ENCODE measurements at places on chromosomes 11 and 22.

DNA sequence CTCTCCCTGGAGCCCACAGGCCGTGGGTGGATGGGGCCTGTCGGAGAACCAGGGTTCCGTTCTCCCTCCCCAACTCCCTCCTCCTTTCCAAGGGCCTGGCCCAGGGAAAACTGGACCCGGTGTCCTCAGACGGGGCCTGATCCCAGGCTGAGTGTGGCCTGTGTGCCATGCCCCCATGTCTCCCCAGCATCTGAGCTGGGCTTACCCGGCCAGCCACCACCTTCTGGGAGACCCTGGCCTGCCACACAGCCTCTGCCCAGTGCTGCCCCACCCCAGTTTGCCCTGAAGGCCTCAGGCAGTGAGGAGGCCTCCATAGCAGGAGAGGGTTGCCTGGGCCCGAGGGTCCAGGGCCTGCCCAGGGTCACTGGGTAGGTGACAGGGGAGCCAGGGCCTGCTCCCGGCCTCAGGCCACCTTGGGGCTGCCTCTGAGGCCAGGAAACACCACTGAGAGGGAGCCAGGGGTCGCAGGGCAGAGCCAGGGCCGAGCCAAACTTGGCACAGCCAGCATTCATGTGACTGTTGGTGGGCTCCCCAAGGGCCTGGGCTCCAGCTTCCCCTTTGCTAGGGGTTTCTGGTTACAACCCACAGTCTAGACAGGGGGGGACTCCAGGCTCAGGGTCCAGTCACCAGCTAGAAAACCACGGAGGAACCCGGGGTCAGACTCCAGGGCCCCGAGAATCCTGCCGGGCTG is 590 bp upstream of the IFITM10 start:
- DNase-seq: no peak

DNA sequence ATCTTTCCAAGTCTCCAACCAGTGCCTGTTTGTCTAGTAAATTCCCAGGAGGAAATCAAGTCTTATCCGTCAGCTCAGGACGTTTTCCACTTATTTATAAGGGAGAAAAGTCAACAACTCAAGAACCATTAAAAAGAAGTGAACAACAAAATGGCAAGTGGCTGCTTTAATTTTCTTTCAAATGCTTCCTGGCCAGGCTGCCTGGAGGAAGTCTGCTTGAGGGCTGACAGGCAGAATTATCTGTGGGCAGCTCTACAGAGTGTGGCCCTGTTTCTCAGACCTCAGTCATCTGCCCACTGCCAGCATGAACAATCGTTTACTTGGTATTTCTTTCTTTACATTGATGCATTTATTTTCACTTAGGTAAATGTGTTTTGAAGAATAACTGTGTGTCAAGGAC is 281.9 kb upstream of the ISX start:
- DNase-seq: no peak

DNA sequence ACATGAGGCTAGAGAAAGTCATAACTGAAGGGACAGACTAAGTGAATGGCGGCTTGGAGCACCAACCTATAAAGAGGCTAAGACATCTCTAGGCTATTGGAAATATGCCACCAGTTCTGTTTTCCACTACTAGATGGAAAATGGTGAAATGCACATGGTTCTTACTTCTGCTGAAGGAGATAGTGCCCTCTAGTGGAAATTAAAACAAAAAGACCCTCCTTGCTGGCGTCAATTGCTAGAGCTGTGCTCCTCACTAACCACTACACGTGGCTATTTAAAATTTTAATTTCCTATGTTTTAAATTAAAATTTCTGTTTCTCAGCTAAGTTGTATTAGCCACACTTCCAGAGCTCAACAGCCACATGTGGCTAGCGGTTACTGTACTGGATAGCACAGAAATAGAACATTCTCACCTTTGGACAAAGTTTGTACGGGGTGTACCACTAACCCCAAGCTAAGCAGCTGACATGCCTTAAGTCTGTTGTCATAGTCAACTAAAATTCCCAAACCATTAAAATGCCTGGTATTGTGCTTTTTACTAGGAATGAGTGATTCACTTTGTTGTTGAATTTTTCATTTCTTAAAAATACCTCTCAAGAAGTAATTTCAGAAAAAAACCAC is 34.1 kb upstream of the CALCA start:
- DNase-seq: no peak

DNA sequence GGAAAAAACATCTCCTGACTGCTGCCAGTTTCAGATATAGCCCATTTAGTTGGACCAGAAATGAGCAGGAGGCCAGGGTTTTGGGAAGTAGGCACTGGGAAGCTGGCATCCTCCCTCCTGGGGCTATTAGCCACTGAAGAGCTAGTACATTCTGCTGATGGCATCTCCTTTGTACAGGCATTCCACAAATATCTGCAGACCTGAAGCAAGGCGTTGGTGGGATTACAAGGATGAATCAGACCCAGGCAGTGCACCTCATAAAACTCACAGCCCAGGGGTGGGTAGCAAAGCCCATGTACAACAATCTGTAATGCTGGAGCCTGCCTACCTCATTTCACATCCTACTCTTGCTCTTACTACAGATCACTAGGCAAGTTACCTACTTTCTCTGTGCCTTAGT is 27.5 kb upstream of the POU2AF1 start:
- peak; percentile 15 for DNase-seq

DNA sequence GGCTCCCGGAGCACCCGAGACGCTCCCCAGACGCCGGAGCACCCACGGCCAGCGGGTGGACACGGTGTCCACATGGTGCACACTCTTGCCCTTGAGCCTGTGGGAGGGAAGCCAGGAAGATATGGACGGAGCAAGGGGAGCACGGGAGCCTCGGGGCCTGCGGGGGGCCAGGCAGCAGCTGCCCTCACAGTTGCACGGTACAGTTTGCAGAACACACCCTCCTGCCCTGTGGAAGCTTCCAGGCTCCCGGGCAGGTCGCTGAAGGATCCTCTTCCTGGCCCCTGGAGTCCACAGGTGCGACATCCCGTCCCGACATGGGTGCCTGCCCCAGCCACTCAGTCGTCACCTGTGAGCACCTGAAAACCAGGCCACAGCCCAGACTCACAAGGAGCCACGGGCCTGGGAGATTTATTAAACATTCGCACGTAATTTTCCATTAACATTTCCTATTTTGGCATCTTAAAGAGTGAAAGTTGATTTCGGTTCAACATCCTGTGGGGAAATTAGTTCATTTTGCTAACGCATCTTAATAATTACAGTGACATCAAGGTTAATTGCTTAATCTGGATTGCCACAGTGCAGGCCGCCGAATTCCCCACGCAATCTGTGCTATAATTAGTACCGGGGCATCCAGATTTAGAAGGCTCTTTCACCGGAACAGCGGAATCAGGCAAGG is 253.3 kb downstream of the BRD1 start:
- no peak for DNase-seq
